ENCODE measurements at places on chromosomes 11 and 22. TPM values are rescaled to one million over a fixed set of nuclear protein-coding genes. Genes with fewer than 3 reads are reported as not detected.

GRCh38 chr22:38327396-38327795, 10.2 kb upstream of the CSNK1E start:
- no peak for DNase-seq
- H3K27ac ChIP-seq: no peak overlapping the region
- no peak overlapping the region for H3K4me3 ChIP-seq
- no peaks in the 10 kb centered on the region for H3K27me3 ChIP-seq

- no peak overlapping the region for H3K27ac ChIP-seq
- no peak for DNase-seq
- no peaks in the 10 kb centered on the region for H3K36me3 ChIP-seq
- peaks cover 7% of the 10 kb centered on the region for H3K4me1 ChIP-seq
Observed at GRCh38 chr22:19719488-19720021, 3.8 kb upstream of the GP1BB start.

The KCNC1 gene
- 0.07 TPM for total RNA-seq

- H3K36me3 ChIP-seq: no peaks in the 10 kb centered on the region
- H3K27ac ChIP-seq: no peak overlapping the region
- H3K4me3 ChIP-seq: no peak overlapping the region
- no peak for DNase-seq
- peaks cover 8% of the 10 kb centered on the region for H3K4me1 ChIP-seq
Observed at GRCh38 chr22:50190182-50190940, 4.6 kb downstream of the TRABD start.

DNA sequence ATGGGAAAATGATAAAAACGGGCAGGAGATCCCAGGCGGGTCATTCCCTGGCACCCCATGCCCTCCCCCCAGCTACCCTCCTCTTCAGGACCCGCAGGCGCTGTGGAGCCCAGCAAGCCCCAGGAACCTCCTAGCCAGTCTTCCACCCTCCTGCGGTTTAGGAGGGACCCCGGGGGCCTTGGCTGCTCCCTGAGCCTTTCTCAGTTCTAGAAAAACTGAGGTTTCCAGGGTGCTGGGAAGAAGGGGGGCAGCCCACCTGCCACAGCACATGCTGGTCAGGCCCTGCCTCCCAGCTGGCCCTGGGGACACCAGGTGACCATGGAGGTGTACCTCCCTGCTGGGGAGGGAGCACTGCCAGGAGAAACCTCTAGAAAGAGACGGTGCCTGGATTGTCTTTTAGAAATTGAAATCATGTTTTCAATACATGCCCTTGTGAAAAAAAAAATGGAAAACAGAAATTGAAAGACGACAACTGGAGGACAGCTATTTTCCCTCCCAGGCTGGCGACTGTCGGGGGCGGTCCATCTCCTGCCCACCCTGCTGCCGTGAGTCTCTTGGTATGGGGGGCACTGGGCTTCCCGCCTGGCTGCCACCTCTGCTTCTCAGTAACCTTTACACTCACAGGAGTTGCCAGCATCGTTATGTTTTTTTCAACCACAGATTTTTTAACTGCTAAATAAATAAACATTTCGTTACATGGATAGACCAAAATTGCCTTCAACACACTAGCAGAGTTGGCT, 398.5 kb downstream of the TBC1D22A start:
- no peaks in the 10 kb centered on the region for H3K27me3 ChIP-seq
- H3K4me3 ChIP-seq: no peak overlapping the region
- DNase-seq: no peak
- H3K4me1 ChIP-seq: no peaks in the 10 kb centered on the region

The OTOG gene
- total RNA-seq: 2.5 TPM

DNA sequence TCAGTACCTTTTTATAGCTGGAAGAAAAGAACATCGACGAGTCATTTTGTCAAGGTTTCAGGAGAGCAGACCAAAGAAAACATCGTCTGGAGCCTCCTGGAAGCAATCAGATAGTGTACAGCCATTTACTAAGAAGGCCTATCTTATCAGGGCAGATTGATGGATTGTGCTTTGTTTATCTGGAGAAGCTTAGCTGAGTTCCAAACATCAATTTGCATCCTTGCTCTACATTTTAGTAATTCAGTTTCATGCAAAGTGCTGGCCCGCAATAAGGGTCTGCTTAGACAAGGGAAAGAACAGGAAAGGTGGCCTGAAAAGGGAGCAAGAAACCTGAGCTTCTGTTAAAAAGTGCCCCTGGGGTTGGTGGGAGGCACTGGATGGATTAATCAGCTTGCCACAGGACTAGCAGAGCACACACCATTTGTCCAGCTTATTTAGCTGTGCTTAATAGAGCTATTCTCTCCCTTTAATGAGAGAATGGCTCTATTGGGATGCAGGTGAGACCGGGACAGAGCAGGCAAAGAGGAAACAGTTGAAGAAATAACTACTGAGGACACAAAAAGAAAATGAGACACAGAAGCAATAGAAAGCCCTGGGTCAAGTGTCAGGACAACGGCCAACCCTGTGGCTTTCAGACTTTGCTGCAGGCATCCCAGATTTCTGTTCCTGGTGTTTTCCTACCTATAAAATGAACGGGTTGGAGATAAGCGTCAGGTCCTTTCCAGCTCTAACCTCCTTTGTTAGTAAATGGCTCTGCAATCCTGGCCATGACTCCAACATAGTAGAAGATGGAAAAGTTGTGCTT, 122.1 kb upstream of the TTC12 start:
- DNase-seq: no peak
- no peaks in the 10 kb centered on the region for H3K4me1 ChIP-seq

The RAB3IL1 gene
- total RNA-seq: 8.3 TPM

DNA sequence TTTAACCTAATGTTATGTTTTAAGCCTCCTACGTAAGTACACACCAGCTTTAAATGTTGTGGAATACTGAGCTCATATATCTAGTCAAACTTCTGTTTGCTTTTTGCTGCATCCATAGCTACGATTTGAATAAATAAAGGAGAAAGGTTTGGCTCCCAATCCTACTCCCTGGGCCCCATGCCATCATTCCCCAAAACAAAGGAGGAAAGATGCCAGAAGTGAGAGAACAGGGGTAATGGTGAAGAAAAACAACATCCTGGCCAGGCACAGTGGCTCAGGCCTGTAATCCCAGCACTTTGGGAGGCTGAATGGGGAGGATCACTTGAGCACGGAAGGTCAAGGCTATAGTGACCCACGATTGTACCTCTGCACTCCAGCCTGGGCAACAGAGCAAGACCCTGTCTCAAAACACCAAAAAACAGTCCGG, 26.5 kb downstream of the SCGB1A1 start:
- H3K4me3 ChIP-seq: no peak overlapping the region
- no peaks in the 10 kb centered on the region for H3K27me3 ChIP-seq
- peaks cover 20% of the 10 kb centered on the region for H3K4me1 ChIP-seq
- no peak overlapping the region for H3K27ac ChIP-seq

The PLEKHA7 gene
- 59.7 TPM for total RNA-seq

The TCN2 gene
- 11.9 TPM for total RNA-seq

DNA sequence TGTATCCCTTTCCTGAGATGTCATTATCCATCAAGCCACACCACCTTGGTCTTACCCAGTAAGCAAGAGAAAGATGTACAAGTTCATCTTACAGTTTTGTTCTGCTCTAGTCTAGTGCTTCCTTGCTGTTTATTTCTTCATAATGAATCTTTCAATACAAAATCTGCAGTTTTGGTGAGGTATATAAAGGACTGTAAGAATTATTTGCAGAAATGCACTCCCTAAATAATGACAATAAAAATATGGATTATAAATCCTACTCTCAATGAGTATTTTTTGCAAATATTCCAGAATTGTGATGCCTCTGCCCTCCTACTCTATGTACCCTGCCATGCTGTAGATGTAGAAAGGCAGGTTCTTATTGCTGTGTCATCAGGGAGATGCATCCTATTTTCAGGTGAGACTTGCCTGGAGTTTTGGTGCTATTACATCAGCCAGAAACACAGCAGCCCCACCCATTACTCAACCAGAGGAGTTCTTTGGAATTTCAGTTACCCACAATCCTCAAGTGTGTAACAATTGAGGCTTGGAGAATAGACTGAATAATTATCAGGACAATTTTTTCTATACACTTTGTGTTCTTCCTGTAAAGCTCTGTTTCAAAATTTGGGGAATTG, at the start of gene OR10S1:
OR10S1 (minus strand) TSS at position 51 of the 617 bp plus-strand sequence. CDS start 117 bp downstream, outside the sequence.
- DNase-seq: no peak
- H3K4me3 ChIP-seq: no peak within 1 kb of the TSS
- H3K27me3 ChIP-seq: no peaks in the 10 kb centered on the region
- H3K27ac ChIP-seq: peak within 1 kb of the TSS; percentile 6

The RBFOX2 gene
- 96.5 TPM for total RNA-seq

The CNIH2 gene
- 4.9 TPM for total RNA-seq

- no peak for DNase-seq
- H3K27ac ChIP-seq: no peak overlapping the region
- no peak overlapping the region for H3K4me3 ChIP-seq
- H3K4me1 ChIP-seq: peaks cover 44% of the 10 kb centered on the region
- H3K27me3 ChIP-seq: no peaks in the 10 kb centered on the region
Observed at GRCh38 chr22:17977371-17977770, 47.0 kb downstream of the MICAL3 start.

The NRIP3 gene
- total RNA-seq: 13.0 TPM

- no peaks in the 10 kb centered on the region for H3K36me3 ChIP-seq
- no peaks in the 10 kb centered on the region for H3K27me3 ChIP-seq
- H3K4me1 ChIP-seq: peaks cover 5% of the 10 kb centered on the region
- no peak overlapping the region for H3K27ac ChIP-seq
- DNase-seq: no peak
- H3K4me3 ChIP-seq: no peak overlapping the region
Observed at GRCh38 chr22:22516992-22517391, 3.1 kb downstream of the ZNF280A start.

- H3K27ac ChIP-seq: no peak overlapping the region
- no peaks in the 10 kb centered on the region for H3K36me3 ChIP-seq
- H3K27me3 ChIP-seq: no peaks in the 10 kb centered on the region
Observed at GRCh38 chr22:50027639-50028537, 15.3 kb upstream of the IL17REL start.

- no peak overlapping the region for H3K4me3 ChIP-seq
- H3K4me1 ChIP-seq: peaks cover 20% of the 10 kb centered on the region
- peak; percentile 77 for DNase-seq
- H3K27me3 ChIP-seq: no peaks in the 10 kb centered on the region
Observed at GRCh38 chr22:33579448-33580093, 340.7 kb downstream of the LARGE1 start.

- H3K4me1 ChIP-seq: no peaks in the 10 kb centered on the region
- H3K27ac ChIP-seq: no peak overlapping the region
- H3K4me3 ChIP-seq: no peak overlapping the region
Observed at GRCh38 chr11:61120706-61121191, 18.5 kb downstream of the CD5 start.

The VWCE gene
- total RNA-seq: 17.7 TPM

GRCh38 chr11:61967924-61968757, 707 bp upstream of the FTH1 start:
- peak overlapping the region; percentile 92 for H3K4me3 ChIP-seq
- H3K27me3 ChIP-seq: no peaks in the 10 kb centered on the region
- H3K4me1 ChIP-seq: peaks cover 43% of the 10 kb centered on the region
- H3K36me3 ChIP-seq: peaks cover 10% of the 10 kb centered on the region
- DNase-seq: peak; percentile 58
- peak overlapping the region; percentile 93 for H3K27ac ChIP-seq

The SYT7 gene
- 32.8 TPM for total RNA-seq

The MRPL21 gene
- 179 TPM for total RNA-seq

DNA sequence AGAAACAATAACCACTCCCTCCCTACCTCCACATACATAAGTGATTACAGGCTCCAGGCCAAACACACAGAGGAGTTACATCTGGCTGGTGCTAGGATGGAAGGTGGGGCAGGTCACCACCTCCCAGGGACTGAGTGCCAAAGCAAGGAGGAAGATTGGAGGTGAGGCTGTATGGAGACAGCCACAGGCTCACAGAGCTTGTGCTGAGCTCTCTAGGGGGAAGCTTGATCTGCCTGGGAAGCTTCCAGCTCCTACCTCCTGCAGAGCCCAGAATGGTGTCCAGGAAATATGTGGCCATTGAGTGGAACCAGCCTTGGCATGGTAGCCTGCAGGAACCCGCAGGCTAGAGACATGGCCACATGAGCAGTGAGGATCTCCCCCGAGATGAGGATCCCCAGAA, 3.6 kb upstream of the MED15 start:
- no peak overlapping the region for H3K4me3 ChIP-seq
- no peak for DNase-seq

The RASSF10 gene
- 0.91 TPM for total RNA-seq

The KCNJ1 gene
- total RNA-seq: not detected

DNA sequence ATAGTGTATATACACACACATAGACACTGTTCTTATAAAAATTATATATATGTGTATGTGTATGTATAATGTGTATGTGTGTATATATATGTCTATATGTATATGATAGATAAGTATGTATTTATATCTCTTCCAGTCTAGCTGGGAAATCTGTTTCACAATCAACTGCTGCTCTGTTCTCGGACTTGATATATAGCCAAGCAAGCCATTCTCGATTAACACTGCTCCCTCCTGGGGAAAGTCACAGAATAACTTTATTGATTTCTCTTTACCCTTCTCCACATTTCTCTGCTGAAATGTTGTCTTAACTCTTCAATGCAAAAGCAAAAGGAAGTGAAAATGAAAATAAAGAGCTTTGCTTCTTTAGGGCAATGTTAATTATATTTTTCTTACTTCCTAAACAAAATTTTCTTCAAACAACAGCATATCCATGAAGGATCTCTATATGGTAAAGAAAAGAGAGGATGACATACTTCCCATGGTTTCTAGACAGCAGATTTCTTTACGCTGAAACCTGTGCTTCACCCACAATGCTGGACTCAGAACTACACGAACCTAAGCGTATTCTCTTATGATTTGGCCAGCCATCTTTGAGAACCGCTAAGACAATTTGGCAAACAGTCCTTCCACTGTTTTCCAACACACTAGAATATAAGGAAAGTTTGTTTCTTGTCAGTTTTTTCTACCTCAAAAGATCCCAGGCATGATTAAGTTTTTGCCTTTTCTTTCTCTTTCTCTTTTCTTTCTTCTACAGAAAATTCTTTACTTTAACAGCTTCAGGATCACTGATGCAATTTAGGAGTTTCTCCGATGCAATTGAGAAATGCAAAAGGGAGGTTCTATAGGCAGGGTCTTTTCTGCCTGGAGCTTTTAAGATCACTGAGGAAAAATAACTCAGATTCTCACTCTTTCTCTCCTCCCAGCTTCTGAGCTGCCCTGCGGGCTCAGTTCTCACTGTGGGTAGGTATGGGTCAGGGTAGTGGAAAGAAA, 1.9 kb downstream of the BLID start:
- no peaks in the 10 kb centered on the region for H3K4me1 ChIP-seq
- H3K27me3 ChIP-seq: no peaks in the 10 kb centered on the region
- no peak overlapping the region for H3K4me3 ChIP-seq
- no peak overlapping the region for H3K27ac ChIP-seq
- H3K36me3 ChIP-seq: no peaks in the 10 kb centered on the region

The RBM7 gene
- total RNA-seq: 62.6 TPM

The EXPH5 gene
- 18.1 TPM for total RNA-seq

DNA sequence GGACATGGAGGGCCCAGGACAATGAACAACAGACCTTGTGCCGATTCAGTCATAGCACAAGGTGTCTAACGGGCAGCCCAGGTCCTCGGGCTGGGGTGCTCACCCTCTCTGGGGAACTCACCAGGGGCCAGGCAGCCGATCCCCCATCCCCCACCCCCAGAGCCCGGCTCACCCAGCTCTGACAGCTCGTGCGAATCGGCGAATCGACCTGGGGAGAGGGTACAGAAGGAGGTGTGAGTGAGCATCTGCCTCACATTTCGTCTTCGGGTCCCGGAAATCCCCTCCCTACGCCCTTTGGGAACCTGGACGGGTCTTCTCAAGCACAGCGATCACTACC, 423 bp downstream of the PEX16 start:
- H3K36me3 ChIP-seq: peaks cover 3% of the 10 kb centered on the region
- DNase-seq: no peak
- H3K27ac ChIP-seq: peak overlapping the region; percentile 99
- H3K4me1 ChIP-seq: peaks cover 17% of the 10 kb centered on the region
- H3K27me3 ChIP-seq: no peaks in the 10 kb centered on the region
- H3K4me3 ChIP-seq: peak overlapping the region; percentile 92
